ENCODE measurements at places on chromosomes 4 and X.

- no peak for DNase-seq
Observed at GRCh38 chr4:127463883-127464282, 168.9 kb upstream of the INTU start.

- DNase-seq: no peak
Observed at GRCh38 chr4:56990109-56990905, 11.6 kb downstream of the POLR2B start.

DNA sequence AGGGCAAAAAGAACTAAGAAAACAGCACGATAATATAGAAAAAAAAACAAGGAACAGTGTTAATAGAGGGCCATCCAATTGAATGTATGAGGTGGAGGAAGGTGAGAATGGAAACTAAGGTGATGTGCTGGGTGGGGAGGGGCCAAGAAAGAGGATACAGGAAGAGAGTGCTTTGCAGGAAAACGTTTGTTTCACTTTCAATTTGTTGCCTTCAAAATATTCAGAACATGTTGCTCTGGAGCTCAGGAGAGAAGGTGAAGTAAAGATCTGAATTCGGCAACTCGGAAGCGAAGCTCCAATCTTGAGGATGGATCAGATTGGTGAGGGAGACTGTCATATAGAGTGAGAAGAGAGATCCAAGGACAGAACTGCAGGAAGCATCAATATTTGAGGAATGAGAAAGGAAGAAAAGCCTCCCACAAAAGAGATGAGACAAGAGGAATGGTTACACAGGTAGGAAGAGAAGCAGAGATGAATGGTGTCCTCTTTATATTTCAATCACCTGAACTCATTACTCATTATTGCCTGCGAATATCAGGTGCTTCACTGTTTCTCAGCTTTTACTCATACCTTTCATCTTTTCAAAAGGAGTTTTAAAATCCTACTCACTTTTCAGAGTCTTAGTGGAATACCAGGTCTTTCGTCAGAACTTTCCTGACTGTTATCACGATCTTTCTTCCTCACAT lies 14.7 kb upstream of the SEC24D start:
- no peak for DNase-seq

- no peak for DNase-seq
Observed at GRCh38 chrX:143472347-143472938, 44.8 kb downstream of the SPANXN3 start.

GRCh38 chr4:180923486-180923885 lies 1319.7 kb upstream of the TENM3 start:
- DNase-seq: no peak

DNA sequence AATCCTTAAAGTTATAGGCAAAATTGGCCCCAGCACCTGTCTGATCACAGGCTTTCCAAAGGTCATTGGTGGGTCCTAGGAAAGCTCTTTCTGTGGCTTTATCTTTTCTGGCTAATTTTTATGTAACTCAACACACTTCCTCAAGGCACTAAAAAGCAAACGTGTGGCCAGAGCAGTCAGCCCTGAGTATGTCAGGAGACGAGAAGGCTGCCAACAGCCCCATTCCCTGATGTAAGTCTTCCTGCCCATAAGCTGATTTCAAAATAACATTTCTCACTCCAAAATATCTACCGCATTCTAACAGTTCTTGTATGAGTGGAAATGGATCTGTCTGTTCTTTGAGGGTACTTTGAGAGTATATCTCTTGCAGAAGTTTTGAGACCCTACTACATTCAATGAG lies 25.5 kb upstream of the FUNDC1 start:
- DNase-seq: no peak
